ENCODE measurements at places on chromosomes 4 and X. TPM values are rescaled to one million over a fixed set of nuclear protein-coding genes. Genes with fewer than 3 reads are reported as not detected.

- no peaks in the 10 kb centered on the region for H3K4me1 ChIP-seq
- no peaks in the 10 kb centered on the region for H3K36me3 ChIP-seq
- no peak overlapping the region for H3K4me3 ChIP-seq
- no peaks in the 10 kb centered on the region for H3K27me3 ChIP-seq
- no peak overlapping the region for H3K27ac ChIP-seq
Observed at GRCh38 chr4:151833174-151833573, 72.4 kb upstream of the GATB start.

The RHOXF1 gene
- total RNA-seq: not detected

GRCh38 chr4:100968046-100968445 lies 379.3 kb downstream of the PPP3CA start:
- H3K36me3 ChIP-seq: no peaks in the 10 kb centered on the region
- DNase-seq: no peak
- no peak overlapping the region for H3K4me3 ChIP-seq
- H3K27ac ChIP-seq: no peak overlapping the region
- H3K27me3 ChIP-seq: no peaks in the 10 kb centered on the region
- H3K4me1 ChIP-seq: no peaks in the 10 kb centered on the region

DNA sequence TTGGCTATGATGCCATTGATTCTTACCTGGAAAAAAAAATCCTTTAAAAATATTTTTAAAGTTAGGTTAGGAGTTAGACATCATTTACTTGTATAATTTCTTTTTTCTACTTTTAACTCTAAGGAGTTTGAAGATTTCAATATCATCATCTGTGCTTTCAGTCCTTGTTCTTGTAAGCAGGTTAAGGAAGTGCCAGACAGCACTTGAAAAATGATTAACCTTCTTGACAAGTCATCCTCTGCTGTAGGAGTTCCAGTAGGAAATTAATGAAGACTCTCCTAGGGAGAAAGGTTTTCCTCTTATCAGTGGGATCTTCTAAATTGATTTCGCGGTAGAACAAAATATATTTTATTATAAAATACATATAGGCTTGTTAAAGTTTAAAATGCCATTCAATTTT lies 29.1 kb upstream of the ANAPC4 start:
- H3K36me3 ChIP-seq: no peaks in the 10 kb centered on the region
- H3K4me1 ChIP-seq: no peaks in the 10 kb centered on the region
- no peaks in the 10 kb centered on the region for H3K27me3 ChIP-seq
- DNase-seq: no peak
- no peak overlapping the region for H3K4me3 ChIP-seq

The BEND2 gene
- total RNA-seq: not detected

GRCh38 chr4:67332627-67333026 lies 212.7 kb downstream of the CENPC start:
- H3K27ac ChIP-seq: no peak overlapping the region
- no peaks in the 10 kb centered on the region for H3K4me1 ChIP-seq
- no peaks in the 10 kb centered on the region for H3K36me3 ChIP-seq
- no peaks in the 10 kb centered on the region for H3K27me3 ChIP-seq
